Right renal cortex interstitium (tissue), 3 donors: ENCODE measurements at places on chromosomes 13 and 19.

DNA sequence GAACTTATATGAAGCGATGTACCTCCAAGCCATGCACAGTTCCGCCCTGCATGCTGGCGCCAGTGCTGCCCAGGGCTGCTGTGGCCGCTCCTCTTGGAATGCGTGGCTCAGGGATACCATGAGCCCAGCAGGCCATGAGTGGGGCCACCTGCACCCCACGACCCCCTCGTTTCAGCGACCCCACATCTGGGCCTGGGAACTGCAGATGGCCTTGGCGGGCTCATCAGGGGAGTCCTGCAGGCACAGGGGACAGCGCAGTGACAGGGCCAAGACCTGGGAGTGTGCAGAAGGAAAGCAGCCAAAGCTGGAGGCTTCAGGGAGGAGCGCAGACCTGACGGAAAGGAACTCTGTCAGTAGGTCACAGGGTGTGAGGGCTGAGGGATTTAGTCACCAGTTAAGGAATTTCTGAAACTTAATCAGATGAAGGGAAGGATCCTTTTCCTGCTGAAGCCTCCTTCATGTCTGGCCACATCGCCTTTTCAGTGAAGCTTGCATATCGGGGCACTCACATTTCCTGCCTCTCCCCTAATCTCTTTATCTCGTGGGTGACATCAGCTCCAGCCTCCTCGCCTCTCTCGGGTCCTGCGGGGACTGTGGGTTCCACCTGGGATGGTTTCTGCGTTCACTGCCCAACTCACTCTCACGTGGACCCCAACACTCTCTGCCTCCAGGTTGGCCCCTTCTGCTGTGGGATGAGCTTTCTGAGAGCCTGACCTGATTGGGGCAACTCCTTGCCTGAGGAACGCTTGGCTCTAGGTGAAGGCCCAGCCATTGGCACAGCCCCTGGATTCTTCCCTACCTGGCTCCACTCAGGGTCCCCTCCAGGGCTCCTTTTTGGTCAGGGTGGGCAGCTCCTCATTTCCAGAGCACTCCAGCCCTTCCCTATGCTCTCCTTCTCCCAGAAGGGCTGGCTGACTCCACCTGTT lies 123.5 kb downstream of the CRYL1 start:
- DNase-seq, result no peak

DNA sequence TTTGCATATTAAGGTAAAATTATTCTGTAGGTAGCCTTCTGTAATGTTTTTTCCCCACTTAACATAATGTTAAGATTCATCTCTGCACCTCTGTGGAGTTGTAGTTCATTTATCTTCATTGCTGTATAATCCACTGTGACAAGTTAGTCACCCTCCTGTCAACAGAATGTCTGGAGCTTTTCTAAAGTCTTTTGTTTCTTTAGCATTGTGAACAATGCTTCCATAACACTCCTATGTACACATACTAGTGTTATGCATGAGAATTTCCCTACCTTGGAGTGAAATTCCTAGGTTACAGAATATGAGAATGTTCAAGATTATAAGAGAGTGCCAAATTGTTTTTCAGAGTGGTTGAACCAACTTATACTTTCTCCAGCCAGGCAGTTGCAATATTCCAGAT lies 113.5 kb downstream of the COG6 start:
- no peak for DNase-seq

GRCh38 chr13:99182439-99182838 lies 18.2 kb upstream of the UBAC2 start:
- DNase-seq, result no peak

GRCh38 chr19:43638214-43638994 lies 1.2 kb downstream of the CADM4 start:
- DNase-seq, result no peak

DNA sequence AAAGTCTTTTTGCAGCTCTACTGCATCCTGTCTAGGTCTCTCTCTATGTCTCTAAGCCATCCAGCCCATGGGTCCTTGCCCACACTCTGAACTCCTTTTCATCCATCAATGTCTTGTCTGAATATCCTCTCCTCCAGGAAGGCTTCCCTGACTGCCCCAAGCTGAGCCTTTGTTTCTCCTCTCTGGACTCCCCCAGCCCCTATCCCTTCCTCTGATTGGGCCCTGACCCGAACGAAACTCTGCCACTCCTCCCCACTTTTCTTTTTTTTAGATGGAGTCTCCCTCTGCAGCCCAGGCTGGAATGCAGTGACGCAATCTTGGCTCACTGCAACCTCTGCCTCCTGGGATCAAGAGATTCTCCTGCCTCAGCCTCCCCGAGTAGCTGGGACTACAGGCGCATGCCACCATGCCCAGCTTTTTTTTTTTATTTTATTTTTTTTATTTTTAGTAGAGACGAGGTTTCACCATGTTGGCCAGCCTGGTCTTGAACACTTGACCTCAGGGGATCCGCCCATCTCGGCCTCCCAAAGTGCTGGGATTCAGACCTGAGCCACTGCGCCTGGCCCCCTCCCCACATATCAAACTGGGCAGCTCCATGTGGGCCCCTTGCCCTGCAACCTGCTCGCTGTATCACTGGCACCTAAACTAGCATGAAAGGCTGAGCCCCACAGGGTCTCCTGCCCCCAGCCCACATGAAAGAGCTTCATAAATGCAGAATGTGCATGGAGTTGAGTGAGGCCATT lies 870 bp upstream of the UNC13A start:
- DNase-seq, result no peak

- no peak for DNase-seq
Observed at GRCh38 chr13:90510319-90510718, 837.2 kb upstream of the MIR17HG start.

DNA sequence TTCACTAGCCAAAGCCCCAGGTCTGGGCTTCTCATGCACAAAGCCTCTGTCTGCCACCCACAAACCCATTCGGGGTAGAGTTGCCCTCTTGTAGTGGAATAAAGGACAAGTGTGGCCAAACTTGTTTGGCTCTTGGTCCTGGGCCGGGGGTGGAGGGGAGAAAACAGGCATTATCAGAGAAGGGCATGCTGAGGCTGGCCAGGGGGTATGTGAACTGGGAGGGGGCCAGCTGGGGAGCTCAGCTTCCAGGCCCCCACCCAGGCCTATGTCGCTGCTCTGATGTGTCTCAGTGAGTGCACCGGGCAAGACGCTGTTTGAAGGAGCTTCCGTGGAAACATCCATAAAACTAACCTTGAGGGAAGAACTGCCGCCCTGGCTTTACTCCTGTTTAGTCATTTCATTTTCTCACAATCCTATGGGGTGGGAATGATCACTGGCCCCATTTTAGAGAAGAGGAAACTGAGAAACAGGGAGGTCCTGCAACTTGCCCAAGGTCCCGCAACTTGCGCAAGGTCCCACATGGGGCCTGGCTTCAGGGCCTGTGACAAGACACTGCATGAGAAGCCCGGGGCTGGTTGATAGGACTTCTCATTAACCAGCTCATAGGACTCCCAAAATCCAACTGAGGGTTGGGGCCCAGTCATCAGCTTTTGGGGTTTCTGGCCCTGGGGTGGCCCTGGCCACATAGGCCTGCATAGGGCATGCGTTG lies 30.8 kb downstream of the CCNE1 start:
- no peak for DNase-seq

DNA sequence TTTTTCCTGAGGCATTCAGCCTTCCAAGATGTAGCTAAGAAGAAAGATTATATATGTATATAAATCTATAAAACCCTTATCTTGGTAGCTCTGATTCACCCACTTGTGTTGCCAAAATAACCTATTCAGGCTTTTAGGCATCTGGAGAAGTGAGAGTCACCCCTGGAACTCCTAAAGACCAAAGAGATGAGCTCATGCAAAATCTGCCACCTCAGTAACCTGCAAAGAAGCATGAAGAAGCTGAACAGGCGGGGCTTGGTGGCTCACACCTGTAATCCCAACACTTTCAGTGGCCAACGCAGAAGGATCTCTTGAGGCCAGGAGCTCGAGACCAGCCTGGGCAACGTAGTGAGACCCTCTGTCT lies 393.7 kb downstream of the FOXO1 start:
- DNase-seq, result no peak

DNA sequence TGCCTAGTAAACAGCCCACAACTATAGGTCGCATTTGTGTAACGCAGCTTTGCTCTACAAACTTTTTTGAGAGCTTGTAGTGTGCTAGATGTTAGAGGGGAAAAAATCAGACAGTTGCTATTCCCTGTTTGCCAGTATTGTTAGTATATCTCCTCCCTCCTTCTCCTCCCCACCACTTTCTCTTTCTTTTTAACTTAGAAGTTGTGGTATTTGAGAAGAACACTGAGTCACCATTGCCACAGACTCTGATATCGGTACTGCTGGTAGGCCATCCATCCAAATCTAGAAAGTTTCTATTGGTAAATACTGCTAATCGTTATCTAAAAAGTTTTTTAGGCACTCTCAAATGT lies 666 bp downstream of the POMP start:
- no peak for DNase-seq

DNA sequence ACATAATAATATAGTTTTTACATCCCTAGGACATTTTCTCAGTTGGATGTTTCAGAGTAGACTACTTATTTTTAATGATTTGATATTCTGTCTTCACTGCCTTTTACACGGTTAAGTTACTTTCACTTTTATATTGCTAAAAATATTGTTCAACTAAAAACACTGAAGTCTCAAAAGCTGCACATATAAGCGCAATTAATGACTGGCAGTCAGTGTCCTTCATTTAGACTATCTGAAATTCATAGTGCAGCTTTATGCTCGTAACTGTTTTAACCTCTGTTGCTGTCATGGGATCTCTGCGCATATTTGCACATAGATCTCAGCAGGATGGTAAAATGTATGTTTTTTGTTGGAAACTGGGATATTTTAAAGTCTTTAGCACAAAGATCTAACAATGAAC lies 864.3 kb downstream of the SLITRK6 start:
- no peak for DNase-seq

DNA sequence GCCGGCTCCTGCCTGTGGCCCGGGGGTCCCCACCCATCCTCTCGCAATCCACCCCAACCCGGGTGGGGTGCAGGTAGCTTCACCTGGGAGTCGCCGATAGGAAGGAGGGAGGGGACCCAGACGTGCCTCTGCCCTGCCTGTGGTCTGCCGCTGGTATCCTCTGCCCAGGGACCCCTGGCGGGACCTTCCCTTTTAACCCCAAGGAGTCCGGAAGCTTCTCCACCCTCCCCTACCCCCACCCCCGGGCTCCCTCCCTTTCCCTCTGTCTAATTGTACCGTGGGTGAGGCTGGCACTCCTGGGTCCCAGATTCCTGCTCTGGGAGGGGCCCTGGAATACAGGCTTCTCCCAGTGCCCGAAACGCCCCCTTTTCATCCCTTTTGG lies at the start of gene KLK10:
Gene KLK10 (minus strand): TSS at position 166 of the 382 bp plus-strand sequence. CDS start 579 bp downstream, outside the sequence.
- no peak for DNase-seq
